ENCODE measurements at places on chromosomes 16 and 17. TPM values are rescaled to one million over a fixed set of nuclear protein-coding genes. Genes with fewer than 3 reads are reported as not detected.

The TBC1D3K gene
- polyA plus RNA-seq: 1.1 TPM

The P2RX1 gene
- polyA plus RNA-seq: 0.67 TPM

The STAT5A gene
- 5.0 TPM for polyA plus RNA-seq

DNA sequence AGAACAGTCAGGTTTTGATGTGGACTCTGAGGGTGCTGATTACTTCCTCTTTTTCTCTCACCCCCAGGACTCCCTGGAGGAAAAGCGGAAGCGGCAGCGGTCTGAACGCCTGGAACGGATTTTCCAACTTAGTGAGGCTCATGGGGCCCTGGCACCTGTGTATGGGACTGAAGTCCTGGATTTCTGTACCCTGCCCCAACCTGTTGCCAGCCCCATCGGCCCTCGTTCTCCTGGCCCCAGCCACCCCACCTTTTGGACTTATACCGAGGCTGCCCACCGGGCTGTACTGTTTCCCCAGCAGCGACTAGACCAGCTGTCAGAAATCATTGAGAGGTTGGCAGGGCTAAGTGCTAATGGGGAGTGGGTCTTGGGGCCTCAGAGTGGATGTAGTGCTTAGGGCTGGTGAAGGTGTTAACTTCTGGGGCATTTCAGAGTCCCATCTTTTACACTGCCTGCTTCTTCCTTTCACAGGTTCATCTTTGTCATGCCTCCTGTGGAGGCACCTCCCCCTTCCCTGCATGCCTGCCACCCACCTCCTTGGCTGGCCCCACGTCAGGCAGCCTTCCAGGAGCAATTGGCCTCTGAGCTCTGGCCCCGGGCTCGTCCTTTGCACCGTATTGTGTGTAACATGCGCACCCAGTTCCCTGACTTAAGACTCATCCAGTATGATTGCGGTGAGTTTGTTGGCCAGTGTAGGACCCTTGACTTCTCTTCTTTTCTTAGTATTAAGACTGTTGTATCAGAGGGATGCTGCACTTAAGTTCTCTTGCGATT is 19.1 kb upstream of the PHKG2 start:
- DNase-seq: no peak

DNA sequence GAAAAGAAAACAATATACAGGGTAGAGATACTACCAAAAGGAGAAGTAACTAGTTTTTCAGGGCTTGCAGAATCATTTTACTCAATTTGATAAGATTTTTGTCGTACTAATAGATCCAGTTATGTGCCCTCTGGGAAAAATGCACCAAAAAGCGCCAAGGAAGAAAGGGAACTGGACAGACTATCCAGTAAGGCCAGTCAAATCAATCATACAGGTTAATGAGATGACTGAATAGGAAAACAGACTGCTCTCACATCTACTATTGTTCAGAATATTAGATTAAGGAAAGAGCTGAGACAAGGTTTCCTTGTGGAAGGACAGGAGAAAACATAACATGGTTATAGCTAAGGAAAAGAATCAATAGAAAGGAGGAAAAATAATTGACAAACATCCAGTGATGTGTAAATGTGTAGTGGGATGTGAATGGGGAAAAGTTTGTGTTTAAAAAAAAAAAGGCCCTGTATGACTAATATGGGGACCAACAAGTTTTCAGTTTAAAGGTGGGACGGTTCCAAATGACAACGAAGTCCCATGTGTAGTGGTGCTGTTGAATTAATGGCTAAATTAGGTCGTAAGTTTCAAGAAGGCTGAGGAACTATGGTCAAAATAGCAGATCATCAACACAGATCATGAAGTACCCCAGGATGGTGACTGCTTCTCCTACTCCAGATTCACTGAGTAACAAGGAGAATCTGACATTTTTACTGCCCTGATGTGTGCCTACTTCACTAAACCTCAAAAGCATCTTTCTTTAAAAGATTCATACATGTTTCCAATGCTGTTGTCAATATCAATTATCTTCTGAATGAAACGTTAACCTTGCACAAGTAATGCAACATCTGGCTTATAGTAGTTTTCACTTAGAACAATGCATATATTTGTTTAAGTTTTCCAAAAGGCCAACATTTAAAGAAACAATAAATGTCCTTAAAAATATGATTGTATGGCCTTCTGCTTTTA is 40.7 kb downstream of the BRIP1 start:
- DNase-seq: no peak

- no peak for DNase-seq
These were observed 1.7 kb upstream of the CHAD start for GRCh38 chr17:50470426-50470825.

DNA sequence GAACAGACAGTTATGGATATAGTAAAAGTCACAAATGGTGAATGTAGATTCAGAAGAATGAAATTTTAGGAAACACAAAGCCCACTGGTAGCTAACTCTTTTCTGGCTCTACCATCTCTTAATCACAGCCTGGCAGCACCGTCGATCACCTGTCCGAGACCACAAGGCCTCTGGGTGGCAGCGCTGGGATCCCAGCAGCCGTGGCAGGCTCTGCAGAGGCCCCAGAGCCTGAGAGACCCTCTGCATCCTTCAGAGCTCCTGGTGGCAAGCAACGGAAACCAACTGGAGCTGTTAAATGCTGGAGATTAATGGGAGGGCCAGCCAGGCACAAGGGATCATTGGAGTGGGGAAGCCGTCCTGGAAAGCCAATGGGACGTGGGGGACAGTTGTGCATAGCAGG is 26.3 kb downstream of the LAT start:
- DNase-seq: no peak

DNA sequence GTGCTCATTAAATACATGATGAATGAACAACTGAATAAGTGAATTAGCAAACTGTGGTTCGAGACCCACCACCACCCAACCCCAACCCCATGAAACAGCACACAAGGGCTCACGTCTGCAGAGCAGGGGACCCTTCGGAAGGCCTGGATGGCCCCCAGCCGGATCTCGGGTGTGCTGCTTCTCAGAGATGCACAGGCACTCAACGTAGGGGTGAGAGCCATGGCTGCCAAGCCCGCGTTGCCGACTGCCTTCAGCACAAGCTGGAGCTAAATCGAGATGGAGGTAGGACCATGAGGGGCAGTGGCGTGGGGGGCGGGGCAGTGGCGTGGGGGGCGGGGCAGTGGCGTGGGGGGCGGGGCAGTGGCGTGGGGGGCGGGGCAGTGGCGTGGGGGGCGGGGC is 93.2 kb downstream of the LITAF start:
- no peak for DNase-seq

DNA sequence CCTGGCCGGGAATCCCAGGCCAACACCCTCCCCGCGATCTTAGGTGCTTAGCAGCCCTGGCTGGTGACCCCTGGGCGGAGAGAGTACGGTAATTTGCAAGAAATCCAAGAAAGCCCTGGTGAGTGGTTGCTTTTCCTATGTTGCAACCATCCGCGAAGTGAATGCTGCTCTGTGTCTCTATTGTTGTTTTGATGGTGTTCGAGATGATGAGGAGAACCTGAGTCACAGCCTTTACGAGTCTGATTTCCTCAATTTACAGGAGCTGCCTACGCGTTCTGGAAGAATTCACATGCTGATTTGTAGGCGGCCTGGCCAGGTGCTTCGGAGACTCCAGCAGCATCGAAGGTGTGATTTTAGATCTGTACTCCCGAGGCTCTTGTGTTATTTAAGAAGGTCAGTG is 63.3 kb downstream of the TMEM235 start:
- no peak for DNase-seq

DNA sequence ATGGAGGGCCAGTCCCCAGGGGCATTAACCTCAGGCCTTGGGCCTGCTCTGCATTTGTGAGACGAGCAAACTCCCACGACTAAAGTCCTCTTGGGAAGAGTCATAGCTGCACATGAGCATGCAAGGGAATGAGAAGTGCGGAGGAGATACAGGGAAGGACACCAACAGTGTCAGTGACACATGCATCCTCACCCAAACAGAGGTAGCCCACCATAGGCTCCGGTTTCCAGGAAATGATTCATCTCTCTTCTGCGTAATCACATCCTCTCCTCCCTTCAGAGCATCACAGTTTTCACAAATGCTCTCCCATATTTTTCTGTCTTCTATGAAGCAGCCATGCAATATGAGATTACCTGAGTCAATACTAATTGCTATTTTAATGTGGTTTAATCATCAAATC is 725.7 kb upstream of the GOT2 start:
- no peak for DNase-seq

GRCh38 chr16:49866595-49867071 is 10.7 kb upstream of the ZNF423 start:
- DNase-seq: no peak

- no peak for DNase-seq
These were observed 55.5 kb downstream of the ANKFY1 start for GRCh38 chr17:4208238-4208637.

DNA sequence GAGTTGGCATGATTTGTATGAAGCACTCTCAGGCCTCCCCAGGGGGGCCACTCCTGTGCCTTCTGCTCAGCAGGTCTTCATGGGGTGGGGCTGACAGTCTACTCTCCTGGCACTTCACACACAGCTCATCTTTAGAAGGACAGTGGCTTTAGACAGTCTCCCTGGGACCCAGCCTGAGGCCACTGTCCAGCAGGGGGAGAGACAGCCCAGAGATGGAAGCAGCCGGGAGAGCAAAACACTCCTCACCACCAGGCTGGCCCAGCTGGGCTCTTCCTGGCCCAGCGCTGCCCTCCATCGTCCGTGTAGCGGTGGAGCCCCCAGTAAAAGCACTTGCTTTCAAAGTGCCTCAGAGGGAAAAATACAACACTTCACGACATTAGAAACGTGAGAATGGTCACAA is 62.0 kb upstream of the CRHR1 start:
- DNase-seq: no peak

DNA sequence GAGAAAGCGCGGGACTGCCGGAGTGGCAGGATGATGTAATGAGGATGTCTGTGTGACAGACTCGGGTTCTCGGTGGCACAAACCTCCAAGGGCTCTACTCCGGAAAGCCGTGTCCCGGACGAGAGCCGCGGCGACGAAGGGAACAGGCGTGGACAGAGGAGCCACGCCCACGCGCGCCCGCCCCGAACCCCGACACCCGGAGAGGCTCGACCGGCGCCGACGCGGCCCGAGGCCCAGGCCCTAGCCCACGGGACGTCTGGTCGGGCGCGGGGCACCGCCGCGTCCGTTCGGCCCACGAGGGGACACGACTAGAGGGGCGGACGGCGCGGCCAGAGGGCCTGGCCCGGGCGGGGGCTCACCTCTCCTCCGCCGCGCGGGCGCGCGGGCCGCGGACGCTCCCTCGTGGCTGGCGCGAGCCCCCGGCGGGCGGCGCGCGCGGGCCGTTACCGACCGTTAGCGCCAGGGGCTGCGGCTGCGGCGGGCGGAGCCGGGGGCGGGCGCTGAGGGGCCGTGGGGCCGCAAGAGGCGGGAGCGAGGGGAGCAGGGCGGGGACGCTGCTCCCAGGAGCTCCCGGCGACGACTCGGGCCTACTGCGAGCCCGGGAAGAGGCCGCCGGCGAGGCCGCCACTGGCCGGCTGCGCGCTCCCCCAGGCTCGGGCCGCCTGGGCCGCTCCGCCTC is 2.1 kb upstream of the IRX5 start:
- peak; percentile 31 for DNase-seq

- peak; percentile 58 for DNase-seq
These were observed 44.1 kb upstream of the MGAT5B start for GRCh38 chr17:76824093-76824492.

GRCh38 chr17:6660101-6660500 is 8.5 kb downstream of the C17orf100 start:
- no peak for DNase-seq
